ENCODE measurements at places on chromosomes 7 and 10.

DNA sequence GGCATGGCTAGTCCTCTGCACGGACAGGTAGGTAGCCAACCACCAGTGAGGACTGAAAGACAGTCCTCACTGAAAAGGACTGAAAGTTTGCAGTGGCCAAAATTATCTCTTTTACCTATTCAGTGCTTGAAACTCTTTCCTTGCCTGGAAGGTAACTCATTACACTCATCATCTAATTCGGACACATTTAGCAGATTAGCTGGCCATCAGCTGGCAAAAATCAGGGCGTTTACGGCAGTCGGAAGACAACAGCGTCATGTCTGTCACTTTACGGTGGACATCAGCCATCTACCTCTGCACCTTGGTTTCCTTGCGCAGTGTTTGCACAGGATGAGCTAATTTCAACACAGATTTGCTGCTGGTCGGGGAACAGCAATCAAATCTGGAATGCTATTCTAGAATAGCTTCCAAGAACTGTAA, 740 bp downstream of the ANXA7 start:
- peak; percentile 22 for DNase-seq

GRCh38 chr7:47973739-47974138, 5.7 kb downstream of the HUS1 start:
- no peak for DNase-seq

DNA sequence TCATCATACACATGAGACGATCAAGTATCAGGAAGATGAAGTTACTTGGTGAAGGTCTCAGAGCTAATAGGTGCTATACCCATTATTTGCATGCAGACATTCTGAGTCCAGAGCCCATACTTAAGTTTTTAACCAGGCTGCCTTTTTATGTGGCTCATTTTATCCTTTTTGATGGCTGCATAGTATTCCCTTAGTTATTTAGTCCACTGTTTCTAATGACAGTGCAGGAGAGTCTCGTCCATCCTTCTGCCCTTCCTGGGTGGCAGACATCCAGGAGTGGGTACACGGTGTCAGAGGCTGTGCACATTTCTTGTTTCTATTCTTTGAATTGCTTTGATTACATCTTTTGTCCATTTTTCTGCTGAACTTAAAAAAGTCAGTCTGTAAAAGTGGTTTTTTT, 11.8 kb downstream of the PPP2R2D start:
- DNase-seq = no peak

DNA sequence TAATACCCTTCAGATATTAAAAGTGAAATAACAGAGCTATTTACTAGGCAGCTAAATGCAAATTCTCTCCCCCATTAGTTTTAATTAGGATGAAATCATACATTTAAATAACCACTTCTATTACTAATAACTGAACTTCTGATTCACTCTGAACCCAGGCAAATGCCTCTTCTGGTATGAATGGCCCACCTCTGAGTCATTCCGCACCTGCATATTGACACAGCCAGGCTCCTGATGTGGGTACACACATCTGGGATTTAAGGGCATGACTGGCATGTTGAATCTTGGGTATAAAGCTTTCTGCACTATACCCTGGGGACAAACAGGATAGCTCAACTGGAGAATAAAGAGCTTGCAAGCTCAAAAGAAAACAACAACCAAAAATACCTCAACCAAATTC, 140.9 kb downstream of the AUTS2 start:
- DNase-seq = peak; percentile 25

DNA sequence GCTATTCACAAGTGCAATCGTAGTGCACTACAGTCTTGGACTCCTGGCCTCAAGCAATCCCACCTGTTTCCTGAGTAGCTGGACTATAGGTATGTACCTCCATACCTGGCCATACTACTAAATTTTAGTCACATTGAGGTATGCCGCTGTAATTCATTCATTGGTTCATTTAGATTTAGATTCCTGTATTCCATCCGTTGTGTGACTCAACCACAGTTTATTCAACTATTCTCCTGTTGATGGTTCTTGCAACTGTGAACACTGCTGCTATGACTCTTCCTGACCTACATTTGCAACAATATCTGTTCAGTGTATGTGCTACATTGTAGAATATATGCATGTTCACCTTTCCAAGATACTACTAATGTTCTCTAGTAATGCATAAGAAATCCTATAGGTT, 8.0 kb upstream of the ZCCHC24 start:
- no peak for DNase-seq

- peak; percentile 2 for DNase-seq
Observed at GRCh38 chr7:98105942-98106544, 619 bp upstream of the LMTK2 start.

Data from stimulated activated CD4-positive, alpha-beta T cell treated with anti-CD3 and anti-CD28 coated beads, Interleukin-15, amount 100 ng/mL, for 48 hours (primary cell).